ENCODE measurements at places on chromosomes 5 and 9.

GRCh38 chr9:118094387-118094786, 390.2 kb downstream of the TLR4 start:
- no peak for DNase-seq

DNA sequence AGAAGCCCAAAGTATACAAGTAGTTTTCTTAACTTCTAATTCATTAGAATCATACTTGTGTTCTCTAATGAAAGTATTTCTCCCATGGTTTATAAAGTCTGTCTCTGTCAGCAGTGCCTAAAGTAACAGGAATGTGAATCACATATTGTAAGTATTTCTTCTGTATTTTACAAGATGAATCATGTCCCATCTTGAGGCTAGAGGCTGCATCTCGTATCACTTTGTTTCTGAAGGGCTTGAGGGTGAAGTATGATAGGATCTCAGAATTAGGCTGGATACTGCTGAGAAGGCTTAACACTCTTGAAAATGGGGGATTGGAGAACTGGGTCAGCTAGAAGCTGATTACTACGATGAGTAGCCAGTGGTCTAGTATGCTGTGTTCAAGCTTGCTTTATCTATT, 242.2 kb upstream of the ACTBL2 start:
- no peak for DNase-seq

- DNase-seq, result no peak
Observed at GRCh38 chr5:125683669-125684068, 739.5 kb upstream of the GRAMD2B start.

DNA sequence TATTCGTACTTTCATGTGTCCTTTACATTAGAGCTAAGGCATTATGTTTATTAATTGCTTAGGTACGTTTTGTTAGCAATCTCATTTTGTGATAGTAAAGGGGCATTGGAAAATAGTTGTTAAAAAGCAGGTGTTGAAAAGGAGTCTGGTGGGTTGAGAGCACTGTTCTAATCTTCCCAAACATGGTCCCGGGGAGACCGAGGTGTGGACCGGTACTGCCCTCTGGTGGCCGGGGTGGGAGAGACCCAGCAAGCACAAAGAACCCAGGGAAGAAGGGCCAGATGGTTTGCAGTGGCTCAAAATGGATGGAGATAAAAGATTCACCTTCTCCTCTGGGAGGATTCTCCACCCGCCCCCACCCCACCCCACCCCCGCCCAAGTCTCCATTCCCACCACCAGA, 26.1 kb downstream of the IDNK start:
- DNase-seq, result peak; percentile 63

DNA sequence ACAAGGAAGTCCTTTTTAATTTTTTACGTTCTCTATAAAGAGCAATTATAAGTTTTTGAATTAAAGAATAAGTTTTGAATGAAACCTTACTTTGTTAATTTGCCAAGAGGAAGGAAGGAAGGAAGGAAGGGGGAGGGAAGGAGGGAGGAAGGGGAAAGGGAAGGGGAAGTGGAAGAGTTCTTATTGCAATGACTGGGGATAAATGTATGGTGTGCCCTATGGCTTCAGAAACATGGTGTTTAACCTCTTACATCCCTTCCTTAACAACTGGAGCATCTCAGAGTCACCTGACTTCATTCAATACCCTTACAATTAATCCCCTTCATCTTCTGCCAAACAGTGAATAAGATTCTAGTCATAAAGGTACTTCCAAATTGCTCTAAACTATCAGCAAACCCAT, 16.0 kb downstream of the CEMIP2 start:
- no peak for DNase-seq

DNA sequence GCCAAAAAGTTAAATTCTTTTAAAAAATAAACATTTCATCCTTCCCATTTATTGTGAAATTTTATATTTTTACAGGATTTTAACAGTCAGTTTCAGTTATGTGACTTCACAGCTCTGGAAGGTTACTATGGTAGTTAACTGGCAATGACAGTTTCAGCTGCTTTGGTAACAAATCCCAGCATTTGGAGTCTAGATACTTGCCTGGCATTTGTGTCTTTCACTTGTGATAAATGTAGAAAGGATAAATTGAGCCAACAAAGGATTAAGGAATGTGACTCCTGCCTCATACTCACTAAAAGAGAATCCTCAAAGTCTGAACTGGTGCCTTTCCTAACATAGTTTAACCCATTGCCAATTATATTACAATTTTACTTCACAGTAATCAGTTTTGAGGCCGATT, 315.5 kb downstream of the FER start:
- no peak for DNase-seq

GRCh38 chr5:163506095-163506457, 657 bp downstream of the MAT2B start:
- DNase-seq, result no peak

DNA sequence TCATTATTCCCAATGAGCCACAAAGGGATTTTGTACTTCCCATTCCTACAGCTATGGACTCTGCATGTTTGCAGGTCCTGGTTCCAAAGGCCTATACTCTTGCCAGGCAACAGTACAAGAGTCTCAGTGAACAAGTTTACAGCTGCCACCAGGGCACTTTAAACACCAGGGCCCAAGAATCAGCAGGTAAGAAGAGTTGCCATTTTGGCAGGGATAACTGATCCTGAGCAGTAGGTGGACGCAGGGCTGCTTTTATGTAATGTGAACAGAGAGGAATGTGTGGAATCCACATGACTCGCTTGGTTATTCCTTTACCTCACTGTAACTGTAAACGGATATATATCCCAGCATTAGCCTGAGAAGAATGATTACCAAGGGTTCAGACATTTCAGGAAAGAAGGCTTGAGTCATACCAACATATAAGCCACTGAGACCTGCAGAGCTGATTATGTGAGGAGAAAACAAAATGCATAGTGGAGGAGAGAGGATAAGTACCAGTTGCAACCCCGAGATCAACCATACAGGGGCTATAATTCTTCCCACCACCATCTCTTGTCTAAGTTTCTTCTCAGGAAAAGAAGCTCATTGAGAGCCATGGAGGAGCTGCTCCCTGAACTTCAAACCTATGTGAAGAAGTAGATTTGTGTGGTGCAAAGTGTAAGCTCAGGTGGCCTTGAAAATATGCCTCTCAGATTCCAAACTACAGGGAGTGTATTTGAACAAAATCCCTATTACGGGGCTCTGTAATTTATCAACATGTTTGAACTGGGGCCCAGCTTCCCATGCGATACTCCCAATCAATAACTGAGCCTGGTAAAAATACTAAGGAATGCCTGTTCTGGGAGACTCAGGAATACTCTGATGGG, 24.6 kb downstream of the RAPGEF6 start:
- DNase-seq, result no peak

DNA sequence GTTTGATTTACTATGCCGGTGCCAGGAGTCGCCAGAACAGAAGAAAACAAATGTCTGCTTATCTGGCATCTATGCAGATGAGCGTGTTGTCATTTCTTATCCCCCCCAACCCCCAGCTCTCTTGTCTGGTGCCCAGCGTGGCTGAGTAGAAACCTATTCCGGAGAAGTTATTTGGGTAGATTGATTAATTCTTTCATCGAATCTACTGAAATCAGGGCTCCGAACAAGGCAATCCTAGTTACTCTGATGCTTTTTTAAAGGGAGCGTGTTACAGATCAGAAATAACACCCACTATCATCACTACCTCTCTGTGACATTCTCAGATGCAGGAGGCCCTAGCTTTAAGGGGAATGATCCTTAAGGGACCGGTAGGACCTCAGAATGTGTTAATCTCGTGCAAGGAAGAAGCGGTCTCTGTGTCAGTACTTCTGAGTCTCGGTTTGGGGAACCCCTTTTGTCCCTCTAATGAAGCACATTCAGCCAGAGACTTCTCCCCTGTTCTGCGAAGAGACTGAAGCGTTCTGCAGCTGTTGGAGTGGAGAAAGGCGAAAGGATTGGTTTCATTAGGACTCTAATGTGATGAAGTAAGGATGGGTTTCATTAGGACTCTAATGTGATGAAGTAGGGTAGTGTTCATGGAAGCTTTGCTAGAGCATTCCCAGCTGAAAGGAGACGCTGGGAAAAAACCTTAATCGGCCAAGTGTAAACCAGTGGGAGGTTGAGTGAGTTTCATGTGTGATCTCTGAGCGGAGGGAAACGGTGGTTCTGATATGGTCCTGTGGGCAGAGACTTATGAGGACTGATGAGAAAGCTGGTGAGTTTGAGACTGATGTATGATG, 1.5 kb downstream of the PIP5K1B start:
- no peak for DNase-seq
